Activated naive CD8-positive, alpha-beta T cell treated with anti-CD3 and anti-CD28 coated beads, Interleukin-2, amount 10 ng/mL, durations not matched to agents 7 days and 5 days (primary cell): ENCODE measurements at places on chromosomes 11 and 22. TPM values are rescaled to one million over a fixed set of nuclear protein-coding genes. Genes with fewer than 3 reads are reported as not detected.

DNA sequence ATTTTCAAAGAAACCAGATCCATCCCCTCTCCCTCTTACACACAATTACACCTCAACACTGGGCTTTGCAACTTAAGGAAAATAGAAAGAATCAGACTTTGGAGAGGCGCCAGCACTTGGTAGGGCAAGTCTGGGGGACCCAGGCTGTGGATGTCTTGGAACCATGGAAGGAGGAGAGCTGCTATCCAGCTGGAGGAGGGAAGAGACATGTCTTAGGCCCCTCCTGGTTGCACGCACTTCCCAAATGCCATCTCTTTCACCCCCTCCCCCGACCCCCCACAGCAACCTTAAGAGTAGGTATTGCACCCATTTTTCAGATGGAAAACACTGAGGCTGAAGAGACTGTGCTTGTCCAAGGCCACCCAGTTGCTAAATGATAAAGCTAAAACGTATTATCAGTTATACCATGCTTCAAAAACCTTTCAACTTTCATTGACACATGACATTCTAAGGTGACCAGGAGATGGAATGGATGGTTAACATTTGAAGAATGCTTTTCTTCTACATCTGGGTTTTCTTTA lies 3.9 kb downstream of the TIMP3 start:
- DNase-seq, result no peak

DNA sequence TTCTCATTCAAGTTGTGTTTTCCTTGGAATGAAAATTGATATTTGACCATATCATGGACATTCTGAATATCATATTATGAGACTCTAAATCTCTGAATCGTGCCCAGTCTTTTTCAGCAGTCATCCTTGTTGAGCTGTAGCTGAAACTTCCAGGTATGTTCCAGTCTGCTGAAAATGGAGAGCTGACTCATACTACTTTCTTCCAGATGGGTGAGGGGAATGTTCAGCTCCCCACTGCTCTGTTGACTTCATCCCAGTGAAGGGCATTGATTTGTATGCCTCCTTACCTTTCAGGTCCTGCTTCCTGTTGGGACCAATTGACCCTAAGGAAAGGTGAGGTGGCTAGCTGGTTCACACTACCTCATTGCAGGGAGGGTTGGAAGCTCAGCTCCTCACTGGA lies 3.5 kb downstream of the OR5P2 start:
- no peak for DNase-seq

The MLC1 gene
- 4.9 TPM for total RNA-seq

GRCh38 chr11:35383953-35384352 lies 35.4 kb downstream of the SLC1A2 start:
- no peak for DNase-seq

- DNase-seq, result no peak
These were observed 754 bp downstream of the OR52A1 start for GRCh38 chr11:5153574-5154431.

- no peak for DNase-seq
These were observed 45.6 kb upstream of the TENM4 start for GRCh38 chr11:79486242-79486984.

GRCh38 chr11:64611869-64612646 lies 21.0 kb downstream of the SLC22A12 start:
- DNase-seq, result peak; percentile 49

The UBXN1 gene
- total RNA-seq, result 136 TPM

The C11orf52 gene
- not detected for total RNA-seq

DNA sequence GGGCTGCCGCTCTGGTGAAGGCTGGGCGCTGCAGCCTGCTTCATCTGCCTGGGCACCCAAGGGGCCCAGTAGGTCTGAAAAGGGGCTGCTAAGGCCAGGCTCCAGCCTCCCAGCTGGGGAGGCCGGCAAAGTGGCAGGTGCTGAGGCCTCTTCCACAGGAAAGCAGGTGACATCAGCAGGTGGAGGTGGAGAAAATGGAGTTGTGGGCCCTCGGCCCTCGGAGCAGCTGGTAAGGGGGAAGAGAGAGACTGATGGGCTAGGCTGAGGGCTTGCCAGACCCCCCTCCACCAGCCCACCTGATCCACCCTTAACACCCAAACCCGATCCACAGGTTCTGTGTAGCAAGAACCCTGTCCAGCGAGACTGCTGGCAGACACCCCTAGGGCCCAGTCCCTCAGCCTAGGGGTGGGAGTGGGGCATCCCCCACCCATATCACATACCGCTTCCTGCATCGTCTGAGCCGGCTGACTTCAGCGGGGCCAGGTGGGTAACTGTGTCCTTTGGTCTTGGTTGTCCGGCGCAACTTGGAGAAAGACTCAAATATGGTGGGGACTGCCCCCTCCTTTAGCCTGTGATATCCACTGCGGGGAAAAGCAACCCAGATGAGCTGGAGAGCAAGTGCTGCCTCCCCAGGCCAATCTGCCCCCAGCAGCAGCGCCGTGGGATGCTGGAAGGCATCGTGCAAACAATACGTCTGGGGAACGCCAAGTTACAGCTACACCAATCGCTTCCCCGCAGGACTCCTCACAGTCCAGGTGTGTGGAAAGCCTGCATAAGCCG lies 1.5 kb downstream of the THAP7 start:
- peak; percentile 45 for DNase-seq

DNA sequence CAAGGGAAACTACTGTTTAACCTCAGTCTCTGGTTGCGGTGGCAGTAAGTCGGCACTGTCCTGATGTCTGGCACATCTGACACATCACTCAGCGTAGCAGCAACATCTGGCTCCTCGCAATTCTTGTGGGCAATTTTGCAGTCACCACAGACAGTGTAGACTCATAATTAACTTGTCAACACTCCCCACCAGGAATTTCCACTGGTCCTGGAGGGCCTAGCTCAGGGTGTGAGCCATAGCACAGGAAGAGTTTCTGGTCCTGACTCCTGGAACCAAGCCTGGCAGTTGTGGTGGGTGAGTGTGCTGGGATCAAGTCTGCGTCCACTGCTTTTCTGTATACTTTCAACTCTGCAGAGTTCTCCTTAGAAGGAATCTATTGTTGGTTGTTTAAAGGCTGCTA lies 209.7 kb downstream of the SNX19 start:
- DNase-seq, result no peak

DNA sequence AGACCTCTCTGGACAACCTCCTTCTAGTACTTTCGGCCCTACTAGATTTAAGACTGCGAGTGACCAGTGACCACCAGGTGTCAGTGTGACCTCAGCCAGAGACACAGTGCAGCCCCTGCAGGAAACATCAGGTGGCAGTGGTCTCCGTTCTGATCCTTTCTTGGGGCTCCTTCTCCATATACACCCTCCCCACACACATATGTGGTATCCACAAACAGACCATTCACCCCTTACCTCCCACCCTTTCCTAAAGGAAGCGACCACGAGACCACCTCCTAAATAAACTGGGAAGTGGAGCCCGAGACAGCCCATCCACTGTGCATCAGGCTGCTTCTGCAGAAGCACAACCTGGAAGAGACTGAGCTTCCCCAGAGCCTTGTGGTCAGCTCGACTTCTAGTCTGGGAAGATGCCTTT lies 38.5 kb upstream of the CYP2D6 start:
- DNase-seq, result peak; percentile 72

DNA sequence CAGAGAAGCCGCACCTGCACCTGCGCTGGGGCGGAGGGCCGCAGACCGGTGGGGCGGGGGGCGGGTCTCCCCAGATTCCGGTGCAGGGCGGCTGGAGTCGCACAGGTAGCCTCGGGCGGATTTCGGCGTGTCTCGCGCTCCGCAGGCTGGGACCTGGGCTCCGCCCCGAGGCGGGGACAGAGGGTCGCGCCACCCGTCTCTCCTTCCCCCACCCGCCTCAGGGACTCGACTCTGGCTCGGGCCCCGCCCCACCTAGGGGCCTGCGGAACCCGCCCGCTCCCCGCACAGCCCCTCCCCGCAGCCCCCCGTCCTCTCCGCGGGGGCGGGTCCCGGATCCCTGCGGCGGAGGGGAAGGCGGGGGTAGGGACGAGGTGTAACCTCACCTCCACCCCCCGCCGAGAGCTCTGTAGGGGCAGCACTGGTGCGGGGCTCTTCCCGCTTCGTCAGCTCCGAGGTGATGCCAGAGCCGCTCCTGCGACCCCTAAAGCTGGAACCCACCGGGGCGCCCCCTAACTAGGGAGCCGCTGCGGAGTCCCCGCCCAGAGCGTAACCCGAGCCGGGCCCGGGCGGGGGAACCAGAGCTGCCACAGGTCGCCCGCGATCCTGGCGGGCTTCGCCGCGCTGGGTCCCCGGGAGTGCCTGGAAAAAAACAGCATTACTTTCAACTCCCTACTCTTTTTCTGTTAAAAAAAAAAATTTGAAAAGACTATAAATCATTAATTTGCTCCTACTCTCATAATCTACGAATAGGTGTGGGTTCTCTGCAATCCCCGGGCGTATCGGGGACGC lies at the start of gene SLC29A2:
Gene SLC29A2 (minus strand): TSS at position 134 of the 789 bp plus-strand sequence. CDS start 169 bp downstream, outside the sequence.
- DNase-seq, result peak; percentile 89

DNA sequence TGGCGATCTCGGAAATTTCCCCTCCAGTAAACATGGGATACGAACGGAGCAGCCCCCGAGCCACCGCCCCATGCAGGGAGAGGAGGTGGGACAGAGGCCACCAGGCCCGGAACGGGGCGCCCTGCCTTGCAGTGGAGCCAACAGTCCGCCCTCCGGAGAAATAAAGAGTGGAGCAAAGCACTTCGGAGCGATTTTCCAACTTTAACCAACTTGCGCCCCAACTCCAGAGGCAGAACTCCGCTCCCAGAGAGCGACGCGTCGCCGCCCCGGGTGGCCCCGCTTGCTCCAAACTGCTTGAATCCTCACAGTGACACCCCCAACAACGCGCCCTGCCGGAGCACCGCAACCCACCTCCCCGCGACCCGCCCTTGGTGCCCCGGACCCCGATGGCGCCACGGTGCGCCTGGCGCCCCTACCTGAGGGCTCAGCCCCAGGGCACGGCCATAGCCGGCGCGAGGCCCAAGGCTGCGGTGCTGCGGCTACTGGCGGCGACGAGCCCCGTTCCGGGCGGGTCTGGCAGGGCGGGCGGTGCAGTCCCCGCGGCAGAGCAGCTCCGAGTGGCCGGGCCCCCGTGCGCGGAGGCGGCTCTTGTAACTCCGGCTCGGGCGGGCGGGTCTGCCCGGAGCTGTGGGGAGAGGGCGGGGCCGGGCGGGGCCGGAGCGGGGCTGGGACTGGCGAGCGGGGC lies at the start of gene AHNAK:
Gene AHNAK (minus strand): TSS at position 563 of the 685 bp plus-strand sequence. CDS start 10,708 bp downstream, outside the sequence.
- peak; percentile 77 for DNase-seq

The GVQW3 gene
- total RNA-seq, result 4.5 TPM

DNA sequence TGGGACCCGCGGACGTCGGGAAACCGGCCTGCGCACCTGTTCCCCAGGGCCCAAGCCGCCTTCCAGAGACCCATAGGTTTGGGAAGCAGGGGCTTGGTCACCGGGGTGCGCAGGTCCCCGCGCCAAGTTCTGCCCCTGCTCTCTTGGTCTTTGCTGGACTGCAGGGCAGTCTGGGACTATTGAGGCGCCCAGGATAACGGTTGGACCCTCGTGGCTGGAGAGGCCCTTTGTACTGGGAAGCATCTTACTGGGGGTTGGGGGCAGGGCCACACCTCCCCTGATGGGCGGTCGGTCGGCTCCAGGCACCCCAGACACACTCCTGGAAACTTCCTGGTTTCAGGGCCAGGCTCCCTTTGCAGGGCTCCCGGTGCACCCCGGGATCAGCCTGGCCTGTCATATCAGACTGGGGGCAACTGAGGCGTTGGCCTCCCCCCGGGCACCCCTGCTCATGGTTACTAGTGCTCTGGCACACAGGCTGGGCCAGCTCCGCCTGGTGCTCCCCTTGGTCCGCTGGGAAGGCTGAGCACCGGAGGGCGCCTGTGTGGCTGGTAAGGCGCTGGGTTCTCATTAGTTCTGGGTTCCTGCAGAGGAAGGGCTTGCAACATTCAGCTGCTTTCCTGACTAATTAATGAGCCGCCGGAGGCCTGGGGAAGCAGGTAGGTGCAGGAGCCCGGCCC lies 1250.5 kb downstream of the BRD1 start:
- no peak for DNase-seq

DNA sequence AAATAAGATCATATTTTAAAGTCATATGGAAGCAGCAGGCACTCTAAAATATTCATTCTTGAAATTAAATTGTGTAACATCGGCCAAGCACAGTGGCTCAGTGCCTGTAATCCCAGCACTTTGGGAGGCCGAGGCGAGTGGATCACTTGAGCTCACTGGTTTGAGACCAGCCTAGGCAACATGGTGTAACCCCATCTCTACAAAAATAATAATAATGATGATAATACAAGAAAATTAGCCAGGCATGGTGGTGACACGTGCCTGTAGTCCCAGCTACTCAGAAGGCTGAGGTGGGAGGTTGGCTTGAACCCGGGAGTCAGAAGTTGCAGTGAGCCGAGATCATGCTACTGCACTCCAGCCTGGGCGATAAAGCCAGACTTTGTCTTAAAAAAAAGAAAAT lies 77.4 kb downstream of the TRIM29 start:
- no peak for DNase-seq

DNA sequence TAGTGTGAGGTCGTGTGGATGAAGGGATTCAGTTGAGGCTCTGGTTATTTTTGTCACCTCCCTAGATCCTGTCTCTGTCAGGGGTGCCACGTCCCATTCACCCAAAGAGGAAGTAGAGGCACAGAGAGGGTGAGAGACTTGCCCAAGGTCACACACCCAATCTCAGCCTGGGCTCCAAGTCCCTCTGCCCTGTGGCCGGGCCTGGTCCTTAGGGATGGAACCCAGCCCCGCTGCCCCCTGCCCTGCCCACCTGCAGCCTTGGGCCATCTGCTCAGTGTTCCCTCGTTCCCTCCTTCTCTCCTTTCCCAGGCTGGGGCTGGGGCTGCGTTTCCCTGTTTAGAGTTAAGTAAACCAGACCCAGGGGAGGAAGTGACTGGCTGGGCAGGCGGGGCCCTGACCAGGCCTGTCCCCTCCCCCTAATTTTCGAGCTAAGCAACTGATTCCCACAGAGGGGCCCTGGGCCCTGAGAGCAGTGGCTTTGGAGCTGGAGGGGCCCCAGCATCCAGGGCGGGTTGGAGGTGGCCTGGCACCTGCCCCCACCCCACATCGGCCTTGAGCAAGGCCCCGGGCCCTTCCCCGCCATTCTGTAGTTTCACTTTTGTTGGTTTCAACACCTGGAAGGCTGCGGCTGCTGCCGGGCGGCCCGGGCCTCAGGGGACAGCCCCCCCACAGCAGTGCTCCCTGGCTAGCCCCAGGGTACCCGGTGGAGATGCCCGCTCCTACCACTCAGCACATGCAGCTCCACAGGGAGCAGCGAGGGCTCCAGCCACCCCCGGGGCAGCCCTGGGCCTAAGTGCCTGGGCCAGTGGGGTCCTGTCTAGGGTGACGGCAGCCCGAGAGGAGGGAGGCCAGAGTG lies 1.5 kb downstream of the TCIRG1 start:
- DNase-seq, result peak; percentile 70

The MUC15 gene
- not detected for total RNA-seq

GRCh38 chr11:29161191-29161590 lies 855.6 kb downstream of the KCNA4 start:
- DNase-seq, result no peak

GRCh38 chr11:111906680-111907079 lies 4.9 kb downstream of the CRYAB start:
- DNase-seq, result no peak

DNA sequence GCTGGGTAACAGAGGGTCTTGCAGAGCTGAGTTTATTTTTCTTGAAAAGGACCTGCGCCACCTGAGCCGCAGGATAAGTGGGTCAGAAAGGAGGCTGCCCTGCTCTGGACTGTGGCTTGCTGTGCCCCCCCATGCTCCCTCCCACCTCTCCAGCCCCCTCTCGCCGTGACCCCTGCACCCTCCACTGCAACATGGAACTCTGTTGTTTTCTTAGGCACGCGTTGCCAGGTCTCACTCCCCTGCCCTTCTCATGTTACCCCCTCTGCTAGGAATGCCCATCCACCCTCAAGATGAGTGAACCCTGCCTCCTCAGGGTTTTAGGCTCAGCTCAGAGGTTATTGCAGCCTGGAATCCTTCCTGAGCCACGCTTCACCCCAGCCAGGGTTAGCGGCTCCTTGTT lies 10.8 kb downstream of the ETS1 start:
- no peak for DNase-seq

The PTPN5 gene
- total RNA-seq, result not detected

- DNase-seq, result no peak
These were observed 335 bp downstream of the TMEM138 start for GRCh38 chr11:61362542-61362875.
